ENCODE measurements at places on chromosomes 7 and 10.

DNA sequence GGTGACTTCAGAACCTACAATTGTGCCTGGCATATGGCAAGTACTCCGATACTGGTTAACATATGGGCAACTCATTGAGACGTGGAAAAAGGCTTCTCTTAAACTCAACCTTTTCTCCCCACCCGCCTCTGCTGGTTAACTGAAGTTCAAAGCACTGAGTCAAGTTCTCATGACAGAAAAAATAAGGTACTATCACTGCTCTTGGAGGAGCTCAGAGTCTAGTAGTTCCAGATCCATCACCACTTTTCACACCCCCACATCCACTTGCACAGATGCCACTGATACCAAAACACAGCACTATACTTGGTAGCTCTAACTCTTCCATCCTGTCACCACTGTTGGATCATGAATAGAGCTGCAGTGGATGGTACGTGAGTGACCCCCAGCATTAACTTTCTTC, 36.2 kb downstream of the CCDC6 start:
- no peak for DNase-seq

- DNase-seq, result no peak
These were observed 10.0 kb downstream of the CAV1 start for GRCh38 chr7:116534790-116535189.

- DNase-seq, result no peak
These were observed 305.1 kb downstream of the PTPRN2 start for GRCh38 chr7:158282461-158283001.

DNA sequence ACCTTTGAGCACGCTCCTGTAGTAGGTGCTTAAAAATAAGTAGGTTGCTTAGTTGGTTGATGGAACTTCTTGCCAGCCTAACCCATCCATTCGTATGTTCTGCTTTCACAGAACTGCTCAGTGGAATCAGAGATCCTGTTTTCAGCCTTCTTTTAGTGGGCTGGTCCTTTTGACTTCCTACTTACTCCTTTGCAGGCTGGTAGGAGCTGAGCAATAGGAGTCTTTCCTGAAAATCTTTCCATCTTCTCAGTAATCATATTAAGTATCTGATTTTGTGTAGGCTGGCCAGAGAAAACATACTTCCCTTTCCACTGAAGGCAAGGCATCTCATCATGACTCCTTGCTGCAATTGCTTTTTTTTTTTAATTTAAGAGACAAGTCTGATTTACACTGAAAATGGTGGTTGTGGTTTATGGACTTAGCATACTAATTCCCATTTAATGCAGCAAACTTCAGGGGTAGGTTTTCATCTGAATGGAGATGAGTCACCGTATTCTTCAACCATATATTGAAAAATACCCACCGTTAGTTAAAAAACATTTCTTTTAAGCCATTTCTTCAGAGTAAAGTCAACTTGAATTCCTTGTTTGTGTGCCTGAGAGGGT, 208.0 kb downstream of the ZNF365 start:
- no peak for DNase-seq

GRCh38 chr10:84353052-84353803, 24.8 kb downstream of the CCSER2 start:
- peak; percentile 67 for DNase-seq

DNA sequence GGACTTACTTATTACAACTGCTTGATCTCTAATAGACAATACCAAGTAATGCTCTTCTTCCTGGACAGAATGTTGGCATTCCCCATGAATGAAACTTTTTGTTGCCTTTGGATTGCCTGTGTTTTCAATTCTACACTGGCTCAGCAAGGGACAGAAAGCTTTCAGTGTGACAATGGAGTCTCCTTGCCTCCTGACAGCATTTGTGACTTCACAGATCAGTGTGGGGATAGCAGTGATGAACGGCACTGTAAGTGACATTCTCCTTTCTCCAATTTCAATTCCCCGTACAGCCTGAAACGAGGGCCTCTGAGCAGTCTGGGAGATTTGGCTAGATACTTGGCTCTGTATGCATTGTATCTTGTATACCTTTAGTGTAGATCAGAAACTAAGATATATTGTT, 290 bp downstream of the MALRD1 start:
- DNase-seq, result no peak

GRCh38 chr10:50613150-50613549, 10.6 kb downstream of the SGMS1 start:
- no peak for DNase-seq

GRCh38 chr7:457814-458510, 61.7 kb downstream of the PDGFA start:
- DNase-seq, result no peak

GRCh38 chr7:14286036-14286435, 296.6 kb upstream of the ETV1 start:
- DNase-seq, result no peak

- DNase-seq, result no peak
These were observed 710 bp upstream of the LDB3 start for GRCh38 chr10:86667421-86668181.

GRCh38 chr10:61778137-61778536, 115.4 kb downstream of the CABCOCO1 start:
- DNase-seq, result no peak

DNA sequence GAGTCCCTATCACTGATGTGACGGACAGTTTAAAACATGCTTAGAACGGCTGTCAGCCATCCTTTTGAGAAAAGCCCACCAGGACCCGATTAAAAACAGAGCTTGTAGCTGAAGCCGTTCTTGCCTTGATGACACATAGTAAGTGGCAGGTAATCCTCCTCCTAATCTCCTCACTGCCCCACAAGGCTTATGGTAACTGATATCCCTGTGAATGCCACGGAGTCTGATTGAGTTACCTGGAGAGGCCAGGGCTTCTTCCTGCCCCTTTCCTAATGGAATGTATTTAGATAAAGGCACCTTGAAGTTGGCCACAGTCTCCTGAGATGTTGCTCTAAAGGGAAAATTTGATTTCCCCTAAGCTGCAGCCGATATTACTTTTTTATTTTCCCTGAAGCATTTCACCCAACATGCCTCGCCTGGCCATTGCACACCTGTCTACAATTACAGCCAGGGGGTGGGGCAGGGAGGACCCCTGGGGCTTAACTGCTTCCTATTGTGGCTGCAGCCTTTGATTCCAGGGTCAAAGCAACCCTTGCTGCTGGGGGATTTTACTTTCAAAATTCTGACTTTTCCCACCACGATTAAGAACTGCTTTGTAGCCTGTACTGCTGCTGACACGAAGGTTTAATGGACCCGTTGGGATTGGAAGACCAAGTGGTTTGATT, 169.0 kb upstream of the GPR26 start:
- DNase-seq, result no peak

DNA sequence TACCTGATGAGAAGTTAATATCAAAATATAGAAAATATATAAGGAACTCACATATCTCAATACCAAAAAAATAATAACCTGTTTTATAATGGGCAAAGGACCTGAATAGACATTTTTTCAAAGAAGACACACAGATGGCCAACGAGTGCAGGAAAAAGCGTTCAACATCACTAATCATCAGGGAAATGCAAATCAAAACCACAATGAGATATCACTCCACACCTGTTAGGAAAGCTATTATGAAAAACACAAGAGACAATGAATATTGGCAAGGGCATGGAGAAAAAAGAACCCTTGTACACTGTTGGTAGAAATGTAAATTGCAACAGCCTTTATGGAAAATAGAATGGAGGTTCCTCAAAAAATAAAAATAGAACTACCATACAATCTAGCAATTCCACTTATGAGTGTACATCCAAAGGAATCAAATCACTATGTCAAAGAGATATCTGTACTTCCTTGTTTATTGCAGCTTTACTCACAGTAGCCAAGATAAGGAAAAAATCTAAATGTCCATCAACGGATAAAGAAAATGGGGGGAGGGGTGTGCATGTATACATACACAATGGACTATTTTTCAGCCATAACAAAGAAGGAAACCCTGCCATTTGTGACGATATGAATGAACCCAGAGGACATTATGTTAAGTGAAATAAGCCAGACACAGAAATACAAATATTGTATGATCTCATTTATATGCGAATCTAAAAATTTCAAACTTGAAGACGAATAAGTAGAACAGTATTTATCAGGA, 3.6 kb upstream of the ALOX5 start:
- no peak for DNase-seq

- DNase-seq, result no peak
These were observed 346.6 kb downstream of the PTEN start for GRCh38 chr10:88209837-88210561.

GRCh38 chr10:126669168-126669567, 1.3 kb downstream of the C10orf90 start:
- DNase-seq, result no peak

DNA sequence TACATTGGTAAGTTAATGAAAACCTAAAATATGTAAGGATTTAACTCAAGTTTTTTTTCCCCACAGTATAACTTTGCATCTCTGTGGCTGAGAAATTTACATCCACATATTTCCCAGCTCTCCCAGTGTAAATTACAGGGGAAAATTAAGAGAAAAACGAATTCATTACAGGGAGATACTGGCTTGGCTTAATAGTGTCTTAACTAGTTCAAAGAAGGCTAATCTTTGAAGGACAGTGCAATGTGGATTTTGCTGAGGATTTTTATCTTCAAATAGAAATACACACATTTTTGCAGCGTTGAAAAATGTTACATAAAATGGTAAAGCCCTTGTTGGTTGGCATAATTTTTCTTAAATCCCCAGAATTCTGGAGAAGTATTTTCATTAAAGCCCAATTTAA, 1.5 kb downstream of the CBX3 start:
- DNase-seq, result no peak

GRCh38 chr7:108454674-108455550, 1.3 kb downstream of the NRCAM start:
- peak; percentile 89 for DNase-seq

DNA sequence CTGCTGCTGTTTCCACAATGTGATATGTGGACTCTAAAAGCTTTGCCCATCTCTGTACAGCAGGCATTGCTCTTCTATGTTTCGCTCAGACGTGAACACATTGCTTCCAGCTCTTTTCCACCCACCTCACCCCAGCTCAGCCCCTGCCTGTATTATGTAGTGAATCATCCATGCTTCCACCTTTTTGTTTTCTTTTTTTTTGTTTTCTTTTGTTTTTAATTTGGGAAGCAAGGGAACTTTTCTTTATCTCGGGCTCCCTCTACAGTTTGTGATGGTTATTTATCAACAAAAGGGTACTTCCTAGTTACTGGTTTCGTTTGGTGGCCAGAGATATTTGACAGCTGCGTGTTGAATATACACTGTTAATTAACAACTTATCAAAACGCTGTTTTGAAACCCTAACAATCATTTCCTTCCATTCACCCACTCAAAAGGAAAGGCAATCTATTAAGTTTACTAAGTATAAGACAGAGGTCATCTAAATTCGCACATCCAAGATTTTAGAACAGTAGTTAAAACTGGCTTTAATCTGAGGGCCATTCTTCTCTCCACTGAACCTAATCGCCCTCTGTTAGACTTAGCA, 127.9 kb upstream of the STK17A start:
- DNase-seq, result no peak

DNA sequence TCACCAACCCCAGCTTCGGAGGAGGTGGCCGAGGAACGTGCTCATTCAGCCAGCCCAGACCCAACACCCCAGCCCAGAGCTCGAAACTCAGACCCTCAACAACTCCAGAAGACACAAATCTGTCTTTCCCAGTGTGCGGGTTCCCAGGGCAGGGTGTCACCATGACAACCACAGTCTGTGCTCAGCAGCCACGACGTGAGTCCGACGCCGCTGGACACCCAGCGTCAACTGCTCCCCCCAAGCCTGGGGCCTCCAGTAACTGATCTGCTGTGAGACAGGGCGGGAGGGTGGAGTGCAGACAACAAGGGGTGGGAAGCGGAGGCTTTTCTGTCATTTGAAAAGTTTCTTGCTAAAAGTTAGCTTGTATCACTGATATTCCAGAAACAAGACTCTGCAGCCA, 167.2 kb downstream of the MAD1L1 start:
- no peak for DNase-seq

- no peak for DNase-seq
These were observed 32.3 kb downstream of the VIPR2 start for GRCh38 chr7:159112136-159113011.

DNA sequence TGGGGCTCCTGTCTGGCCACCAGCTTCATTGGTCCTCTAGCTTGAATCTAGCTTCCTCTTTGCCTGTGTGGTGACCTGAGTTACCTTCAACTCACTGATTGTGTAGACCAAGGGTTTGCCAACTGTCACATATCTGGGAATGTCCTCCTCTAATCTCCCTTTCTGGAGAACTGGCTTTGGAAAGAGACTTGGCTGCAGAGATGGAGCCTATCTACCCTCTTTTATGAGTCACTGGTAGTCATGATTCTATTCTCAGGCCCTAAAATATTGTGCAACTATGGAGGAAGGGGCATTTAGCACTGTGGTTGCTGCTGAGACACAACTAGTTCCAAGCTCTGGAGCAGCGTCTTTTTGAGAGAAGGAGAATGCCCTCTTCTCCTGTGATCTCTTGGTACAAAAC, 691.3 kb downstream of the KCNMA1 start:
- no peak for DNase-seq

DNA sequence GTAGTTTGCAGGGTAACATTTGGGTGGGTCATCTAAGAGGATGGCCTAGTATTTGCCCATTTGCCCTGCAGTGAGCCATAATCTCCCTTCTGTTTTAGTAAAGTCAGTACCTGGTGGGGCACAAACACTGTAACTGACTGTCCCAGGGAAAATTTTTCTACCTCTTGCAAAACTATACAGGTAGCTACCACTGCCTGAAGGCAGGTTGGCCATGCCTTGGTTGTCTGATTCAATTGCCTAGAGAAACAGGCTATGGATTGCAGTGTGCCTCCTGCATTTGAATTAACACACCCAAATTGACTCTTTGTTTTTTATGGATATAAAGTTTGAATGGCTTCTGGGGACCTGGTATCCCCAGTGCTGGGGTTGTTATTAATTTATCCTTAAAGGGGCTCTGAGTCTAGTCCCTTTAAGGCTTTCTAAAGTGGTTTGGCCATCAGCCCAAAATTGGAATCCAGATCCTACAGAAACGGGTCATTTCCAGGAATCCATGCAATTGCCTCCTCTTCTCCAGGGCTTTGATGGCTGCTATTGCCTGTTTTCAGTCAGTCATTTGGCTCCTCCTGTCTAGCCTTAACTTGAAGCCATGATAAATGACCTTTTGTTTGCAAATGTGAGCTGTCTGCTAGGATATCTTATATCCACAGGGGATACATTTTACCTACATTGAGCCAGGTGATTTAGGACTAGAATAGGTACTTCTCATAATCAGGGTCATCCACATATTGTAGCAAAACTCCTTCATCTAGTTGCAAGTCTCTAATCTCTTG, 89.1 kb downstream of the STRA8 start:
- no peak for DNase-seq

DNA sequence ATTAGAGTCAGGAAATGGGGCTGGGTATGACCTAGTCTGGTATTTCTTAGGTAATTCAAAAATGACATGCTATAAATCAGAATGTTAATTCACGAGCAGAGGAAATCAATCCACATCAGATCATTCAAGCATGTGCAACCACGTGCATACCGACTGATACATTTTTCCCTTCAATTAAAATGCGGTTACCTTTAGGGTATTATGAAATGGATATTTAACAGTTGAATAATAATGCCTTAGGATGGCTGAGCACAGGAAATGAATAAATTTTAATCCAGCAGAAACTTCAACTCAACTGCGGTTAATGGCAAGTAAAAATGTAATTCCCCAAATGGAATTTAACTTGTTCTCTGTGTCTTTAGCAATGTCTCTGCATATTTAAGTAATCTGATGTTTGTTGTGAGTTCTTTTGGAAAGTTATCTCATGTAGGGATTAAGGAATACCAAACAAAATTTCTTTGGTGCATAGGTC, 9.2 kb downstream of the CPA2 start:
- DNase-seq, result peak; percentile 66
